ENCODE measurements at places on chromosomes 3 and 15.
A peak's percentile ranks its signal among the peaks of the same experiment; 100 is the strongest.

- no peak for DNase-seq
Observed at GRCh38 chr3:127043731-127044510, 61.0 kb downstream of the PLXNA1 start.

DNA sequence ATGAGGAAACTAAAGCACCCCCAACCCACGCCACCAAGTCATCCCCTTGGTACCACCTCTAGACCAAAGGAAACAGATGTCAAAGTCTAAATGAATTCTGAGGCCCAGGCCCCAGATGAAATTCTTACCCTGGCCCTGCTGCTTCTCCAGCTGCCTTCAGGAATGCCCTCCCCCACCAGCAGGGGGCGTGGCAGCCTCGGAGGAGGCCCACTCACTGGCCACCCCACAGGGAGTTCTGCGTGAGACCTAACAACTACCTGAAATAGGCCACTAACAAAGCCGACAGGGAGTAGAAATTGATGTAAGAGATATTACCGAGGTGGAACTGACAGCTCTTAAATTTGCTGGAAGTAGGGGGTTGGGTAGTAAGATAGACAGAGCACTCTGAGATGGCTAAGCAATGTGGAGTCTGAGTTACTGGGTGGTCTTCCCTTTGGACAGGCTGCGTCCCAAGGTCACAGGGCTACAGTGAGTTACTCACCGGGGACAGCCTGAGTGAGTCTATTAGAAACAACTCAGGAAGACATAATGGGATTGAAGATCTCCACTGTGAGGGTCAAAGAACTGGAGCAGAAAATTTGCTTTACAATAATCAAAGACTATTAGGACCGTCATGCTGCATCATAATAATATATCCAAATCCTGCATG lies 240.7 kb downstream of the SHOX2 start:
- peak; percentile 6 for DNase-seq

GRCh38 chr3:150544726-150545125 lies 1.6 kb downstream of the SERP1 start:
- DNase-seq, result no peak

DNA sequence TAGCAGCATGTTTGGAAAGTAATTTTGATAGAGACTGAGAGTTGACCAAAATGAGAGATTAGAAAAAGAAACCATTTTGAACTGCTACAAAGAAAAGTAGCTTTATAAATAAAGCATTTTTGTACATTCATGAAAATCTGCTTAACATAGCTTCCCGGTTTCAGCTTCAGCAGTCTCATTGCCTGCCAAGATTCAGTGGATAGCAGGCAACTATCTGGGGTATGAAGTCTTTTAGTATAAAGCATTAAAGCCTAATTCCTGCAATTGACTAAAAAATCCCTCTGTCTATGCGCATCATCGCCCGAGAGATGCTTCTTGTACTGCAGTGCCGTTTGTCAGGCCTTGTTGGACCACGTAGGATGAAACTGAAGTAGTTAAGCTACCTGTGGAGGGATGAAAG lies 588.4 kb downstream of the NAALADL2 start:
- no peak for DNase-seq

DNA sequence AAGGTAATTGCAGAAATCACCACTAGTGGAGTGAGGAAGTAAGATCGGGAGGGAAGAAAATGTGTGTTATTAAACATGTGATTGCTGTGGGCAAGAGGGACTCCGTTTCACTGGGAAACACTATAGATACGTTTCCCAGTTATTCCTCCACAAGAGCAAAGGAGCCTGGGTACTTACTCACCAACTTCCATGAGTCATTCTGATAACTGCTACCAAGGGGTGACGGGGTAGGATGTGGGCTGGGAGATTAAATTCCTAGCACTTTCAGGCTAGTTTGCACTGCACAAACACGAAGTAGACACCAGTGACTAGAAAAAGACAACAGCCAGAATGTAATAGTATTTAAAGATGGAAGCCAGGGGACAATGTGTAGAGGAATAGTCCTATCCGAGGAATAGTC lies 812.9 kb upstream of the CFAP20DC start:
- DNase-seq, result no peak

DNA sequence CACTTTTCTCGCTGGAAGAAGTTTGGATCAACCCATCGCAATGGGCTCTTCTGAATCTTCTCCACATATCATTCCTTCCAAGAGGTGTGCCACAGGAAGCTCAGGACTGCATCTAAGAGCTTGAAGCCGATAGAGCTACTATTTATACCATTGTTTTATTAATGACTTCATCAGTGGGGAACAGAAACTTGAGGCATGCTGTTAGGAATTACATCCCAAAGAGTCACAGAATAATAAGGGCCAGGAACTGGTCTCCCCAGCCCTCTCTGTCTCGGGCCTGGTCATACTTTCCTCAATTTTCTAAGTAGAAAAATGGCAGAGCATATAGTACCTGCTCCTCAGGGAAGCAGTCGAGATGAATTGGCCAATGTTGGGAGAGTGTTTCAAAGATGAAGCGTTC lies 16.9 kb upstream of the C15orf61 start:
- no peak for DNase-seq

GRCh38 chr15:63699101-63699785 lies 102.1 kb downstream of the FBXL22 start:
- no peak for DNase-seq

GRCh38 chr15:68595761-68596160 lies 17.0 kb downstream of the CORO2B start:
- DNase-seq, result no peak

DNA sequence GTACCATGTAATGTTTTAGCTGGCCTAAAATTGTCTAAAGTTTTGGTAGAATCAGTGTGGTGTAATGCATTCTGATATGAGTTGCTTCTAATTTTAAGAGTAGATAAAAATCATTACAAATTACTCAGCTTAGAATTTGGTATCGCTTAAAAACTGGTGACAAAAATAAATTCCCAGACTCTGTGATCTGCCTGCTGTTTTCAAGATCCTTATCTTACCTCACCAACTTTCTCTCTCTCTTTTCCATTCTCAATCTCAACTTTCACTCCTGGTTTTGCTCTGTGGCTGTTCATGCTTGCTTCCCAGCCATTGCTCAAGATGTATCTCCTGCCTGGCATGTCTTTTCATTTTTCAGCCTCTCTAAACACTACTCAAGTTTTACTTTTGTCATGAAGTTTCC lies 45.7 kb downstream of the TCF12 start:
- no peak for DNase-seq

- no peak for DNase-seq
Observed at GRCh38 chr3:139006051-139006716, at the start of gene PRR23A. Gene PRR23A (minus strand): TSS chr3:139006268. CDS start chr3:139006268, 0 bp downstream.

- DNase-seq, result no peak
Observed at GRCh38 chr3:135891121-135891520, 74.4 kb upstream of the PPP2R3A start.

GRCh38 chr15:39828374-39828931 lies 45.8 kb upstream of the FSIP1 start:
- no peak for DNase-seq

GRCh38 chr3:50585919-50586762 lies 16.8 kb downstream of the HEMK1 start:
- no peak for DNase-seq

- DNase-seq, result no peak
Observed at GRCh38 chr15:62089616-62090015, 22.8 kb downstream of the C2CD4A start.

DNA sequence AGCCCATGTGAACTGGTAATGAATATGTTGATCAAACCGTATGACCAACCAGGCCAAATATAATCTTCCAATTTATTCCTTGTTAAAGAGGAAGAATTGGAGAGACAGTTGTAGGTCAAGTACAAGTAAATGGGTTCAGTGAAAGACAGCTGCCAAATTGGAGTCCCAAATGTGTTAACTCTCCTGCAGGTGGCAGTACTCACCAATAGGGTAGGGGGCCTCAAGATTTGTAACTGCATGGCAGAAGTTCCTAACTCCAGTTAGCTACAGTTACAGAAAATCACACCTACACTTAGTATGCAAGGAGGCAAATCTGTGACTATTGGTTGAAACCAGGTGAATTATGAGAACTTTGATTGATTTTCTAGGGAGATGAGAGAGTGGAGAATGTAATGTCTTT lies 278.0 kb downstream of the ZBBX start:
- DNase-seq, result no peak

DNA sequence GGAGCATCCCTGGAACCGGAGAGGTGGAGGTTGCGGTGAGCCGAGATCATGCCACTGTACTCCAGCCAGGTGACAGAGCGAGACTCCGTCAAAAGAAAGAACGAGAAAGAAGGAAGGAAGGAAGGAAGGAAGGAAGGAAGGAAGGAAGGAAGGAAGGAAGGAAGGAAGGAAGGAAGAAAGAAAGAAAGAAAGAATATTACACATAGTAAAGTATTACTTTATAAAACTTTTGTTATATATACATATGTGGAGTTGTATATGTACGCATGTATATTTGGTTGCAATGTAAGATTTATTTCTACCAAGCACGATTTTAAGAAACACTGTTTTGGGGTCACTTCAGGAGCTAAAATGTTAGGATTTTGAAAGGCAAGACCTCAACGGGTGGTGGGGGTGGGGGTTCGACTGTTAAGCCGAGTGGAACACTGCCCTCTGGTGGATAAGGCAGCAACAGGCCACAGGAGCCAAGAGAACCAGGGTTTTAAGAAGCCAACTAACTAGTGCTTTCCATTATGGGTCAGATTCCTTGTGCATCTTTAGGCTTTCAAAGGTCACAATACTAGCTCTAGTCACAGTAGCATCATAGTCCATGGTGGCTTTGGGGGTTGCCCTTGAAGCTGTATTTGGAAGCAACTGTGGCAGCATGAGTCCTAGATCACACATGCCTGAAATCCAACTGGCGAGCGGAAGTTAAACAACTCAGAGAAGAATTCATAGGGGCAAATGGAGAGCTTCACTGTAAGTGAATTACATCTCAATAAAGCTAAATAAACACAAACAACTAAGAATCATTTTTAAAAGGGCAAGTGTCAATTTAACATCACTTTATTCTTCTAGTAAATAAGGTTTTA lies 22.5 kb downstream of the GLB1 start:
- peak; percentile 54 for DNase-seq

GRCh38 chr15:62506217-62506805 lies 341.2 kb upstream of the C2CD4B start:
- DNase-seq, result no peak

DNA sequence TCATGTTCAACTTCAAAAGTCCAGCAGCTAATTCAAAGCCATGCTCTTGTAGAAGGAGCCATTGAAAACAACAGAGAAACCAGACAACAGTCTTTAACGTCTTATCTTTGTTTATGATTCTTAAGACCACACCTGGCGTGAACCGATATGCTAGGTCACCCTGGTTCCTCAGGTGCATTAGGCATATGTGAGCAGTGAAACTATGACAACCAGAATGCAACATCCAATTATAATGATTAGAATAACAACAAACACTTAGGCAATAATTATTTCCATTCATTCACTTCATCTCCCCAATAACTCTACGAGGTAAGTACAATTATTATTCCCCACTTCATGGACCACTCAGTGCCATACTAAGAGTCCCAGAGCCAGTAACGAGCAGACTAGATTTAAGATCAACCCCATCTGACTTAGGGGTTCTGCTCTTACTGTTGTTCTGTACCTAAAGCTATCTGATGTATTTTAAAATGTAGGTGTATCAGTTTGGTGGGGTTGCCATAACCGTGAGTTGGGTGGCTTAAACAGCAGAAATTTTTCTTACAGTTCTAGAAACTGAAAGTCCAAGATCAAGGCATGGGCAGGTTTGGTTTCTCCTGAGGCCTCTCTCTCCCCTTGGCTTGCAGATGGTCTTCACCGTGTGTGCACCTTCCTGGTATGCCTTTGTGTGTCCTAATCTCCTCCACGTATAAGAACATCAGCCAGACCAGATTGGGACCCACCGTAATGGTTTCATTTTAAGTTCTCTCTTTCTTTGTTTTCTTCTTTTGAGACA lies 997.8 kb upstream of the CFAP20DC start:
- DNase-seq, result no peak

- no peak for DNase-seq
Observed at GRCh38 chr15:68259883-68260282, 17.7 kb upstream of the FEM1B start.

- peak; percentile 9 for DNase-seq
Observed at GRCh38 chr3:3799173-3800079, at the start of gene LRRN1. Gene LRRN1 (plus strand): TSS chr3:3799431. CDS start chr3:3844642, 45,211 bp downstream.

GRCh38 chr15:68204776-68205557 lies at the start of gene CALML4:
Gene CALML4 (minus strand): TSS chr15:68205332. CDS start chr15:68205247, 85 bp downstream.
- no peak for DNase-seq

DNA sequence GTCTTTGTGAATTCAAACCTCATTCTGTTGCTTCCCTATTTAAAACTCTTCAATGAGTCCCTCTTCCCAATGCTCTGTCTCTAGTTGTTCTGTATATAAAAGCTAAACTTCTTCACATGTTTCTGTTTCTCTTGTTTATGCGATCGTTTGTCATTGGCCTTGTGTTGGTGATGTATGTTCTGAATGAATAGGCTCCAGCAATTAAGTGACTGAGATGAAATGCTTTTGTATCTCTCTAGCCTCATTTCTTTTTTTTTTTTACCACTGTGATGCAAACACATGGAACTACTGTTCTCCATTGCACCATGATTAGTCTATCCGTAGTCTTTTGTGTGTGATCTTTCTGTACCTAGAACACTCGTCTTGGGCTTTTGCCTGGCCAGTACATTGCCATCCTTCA lies 380.5 kb upstream of the TPRG1 start:
- DNase-seq, result no peak

GRCh38 chr3:32194653-32195052 lies 43.8 kb upstream of the CMTM8 start:
- DNase-seq, result no peak

- DNase-seq, result peak; percentile 7
Observed at GRCh38 chr3:146218880-146219866, 31.7 kb downstream of the PLSCR4 start.

- no peak for DNase-seq
Observed at GRCh38 chr3:171326717-171327440, 133.3 kb downstream of the TNIK start.

DNA sequence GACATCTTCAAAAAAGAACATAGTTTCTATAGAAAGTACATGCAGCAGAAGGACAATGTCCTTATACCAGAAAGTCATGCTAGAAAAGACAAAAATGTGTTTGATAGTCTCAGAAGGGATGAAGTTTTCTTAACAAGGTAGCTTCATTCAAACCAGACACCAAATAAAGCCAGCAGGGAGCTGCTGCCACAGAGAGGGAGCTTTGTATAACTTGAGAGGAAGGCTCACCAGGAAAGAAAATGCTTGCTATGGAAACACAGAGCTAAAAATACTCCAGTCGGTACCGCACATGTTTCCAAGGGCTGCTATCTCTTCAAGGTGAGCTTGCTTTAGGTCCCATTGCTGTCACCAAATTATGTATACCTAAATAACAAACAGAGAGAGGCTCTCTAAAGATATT lies 1074.8 kb upstream of the ALCAM start:
- no peak for DNase-seq

Measured in stimulated activated CD4-positive, alpha-beta T cell treated with anti-CD3 and anti-CD28 coated beads, TNF-alpha, amount 100 ng/mL, for 24 hours (primary cell).